ENCODE measurements at places on chromosomes 2 and 18.
A peak's percentile ranks its signal among the peaks of the same experiment; 100 is the strongest.

DNA sequence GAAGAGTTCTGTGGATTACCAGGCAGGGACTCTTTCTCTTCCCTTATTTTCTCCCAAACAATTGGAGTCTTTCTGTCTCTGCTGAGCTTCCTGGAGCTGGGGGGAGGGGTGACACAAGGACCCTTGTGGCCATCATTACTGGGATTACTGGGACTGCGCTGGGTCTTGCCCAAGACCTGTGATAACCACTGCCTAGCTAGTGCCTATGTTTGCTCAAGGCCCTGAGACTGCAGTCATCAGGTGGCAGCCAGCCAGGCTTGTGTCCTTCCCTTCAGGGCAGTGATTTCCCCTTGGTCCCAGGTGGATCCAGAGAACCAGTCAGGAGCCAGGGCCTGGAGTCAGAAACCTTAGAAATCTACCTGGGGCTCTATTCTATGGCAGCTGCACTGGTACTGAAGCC lies 355.6 kb downstream of the PARD3B start:
- DNase-seq = no peak

- no peak for DNase-seq
These were observed 70.3 kb downstream of the VWC2L start for GRCh38 chr2:214481204-214481603.

- no peak for DNase-seq
These were observed 274.6 kb downstream of the LRATD1 start for GRCh38 chr2:14907014-14907612.

DNA sequence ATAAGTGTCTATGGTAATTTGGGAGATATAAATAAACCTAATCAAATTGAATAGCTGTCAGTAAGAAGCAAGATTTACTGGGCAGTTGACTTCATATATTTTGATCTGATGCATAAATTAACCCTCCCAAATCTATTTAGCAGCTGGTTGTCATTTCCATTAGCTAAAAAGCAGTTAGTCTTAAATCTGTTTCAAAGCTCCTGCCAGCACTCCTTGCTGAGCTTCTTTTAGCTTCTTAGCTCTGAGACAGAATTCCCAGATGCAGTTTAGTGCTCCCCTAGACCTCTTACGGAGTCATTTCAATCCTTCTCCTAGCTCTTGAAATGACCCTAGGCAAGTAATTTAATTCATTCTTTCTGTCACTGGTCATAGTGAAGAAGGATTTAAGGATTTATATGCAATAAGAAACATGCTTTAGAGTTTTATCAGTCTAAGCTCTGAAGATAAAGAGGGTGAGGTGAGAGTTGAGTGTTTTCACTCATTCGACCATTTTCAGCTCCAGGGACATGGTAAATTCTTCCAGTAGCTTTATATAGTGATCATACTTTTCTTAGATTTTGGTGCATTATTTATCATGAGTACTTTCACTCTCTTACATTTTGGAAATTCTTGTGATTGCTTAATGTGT lies 98.9 kb downstream of the PHLPP1 start:
- DNase-seq = no peak

DNA sequence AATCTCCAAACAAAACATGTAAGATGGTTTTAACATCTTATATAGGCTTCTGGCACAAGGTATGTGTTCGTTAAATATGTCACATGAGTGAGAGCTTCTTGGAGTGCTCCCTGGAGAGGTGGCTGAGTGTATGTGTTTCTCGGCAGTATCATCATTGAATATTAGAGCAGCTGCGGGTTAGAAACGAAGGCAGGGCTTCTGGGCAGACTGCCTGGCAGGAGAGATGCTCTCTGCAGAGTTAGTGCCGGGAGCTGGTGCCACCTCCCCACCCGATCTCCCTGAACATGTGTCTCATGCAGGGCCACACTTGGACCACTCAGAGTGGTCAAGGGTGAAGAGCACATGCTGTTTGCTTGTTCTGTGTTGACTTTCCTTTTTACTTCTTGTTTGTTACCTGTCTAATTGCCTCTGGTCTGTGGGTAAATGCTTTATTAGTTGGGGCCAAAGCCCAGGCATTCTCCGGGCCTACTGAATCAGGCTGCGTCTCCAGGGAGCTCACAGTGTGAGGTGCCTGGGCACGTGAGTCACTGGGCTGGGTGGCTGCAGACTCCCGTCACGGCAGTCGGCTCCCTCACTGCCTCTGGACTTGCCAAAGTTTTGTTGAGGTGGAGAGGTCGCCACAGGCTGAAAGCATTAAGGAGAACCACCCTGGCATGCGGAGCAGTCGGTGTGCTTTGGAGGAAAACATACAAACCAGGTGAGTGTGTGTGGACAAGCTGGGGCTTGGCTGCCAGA lies 246.6 kb downstream of the FHOD3 start:
- no peak for DNase-seq

GRCh38 chr2:173349287-173349686 lies 5.4 kb upstream of the CDCA7 start:
- DNase-seq = no peak

GRCh38 chr2:43218702-43219382 lies 7.6 kb downstream of the ZFP36L2 start:
- DNase-seq = no peak

- no peak for DNase-seq
These were observed 127.6 kb downstream of the PMAIP1 start for GRCh38 chr18:60027397-60027796.

GRCh38 chr2:12168791-12169388 lies 422.5 kb downstream of the LPIN1 start:
- no peak for DNase-seq

GRCh38 chr18:77557046-77557587 lies 307.5 kb downstream of the GALR1 start:
- no peak for DNase-seq

DNA sequence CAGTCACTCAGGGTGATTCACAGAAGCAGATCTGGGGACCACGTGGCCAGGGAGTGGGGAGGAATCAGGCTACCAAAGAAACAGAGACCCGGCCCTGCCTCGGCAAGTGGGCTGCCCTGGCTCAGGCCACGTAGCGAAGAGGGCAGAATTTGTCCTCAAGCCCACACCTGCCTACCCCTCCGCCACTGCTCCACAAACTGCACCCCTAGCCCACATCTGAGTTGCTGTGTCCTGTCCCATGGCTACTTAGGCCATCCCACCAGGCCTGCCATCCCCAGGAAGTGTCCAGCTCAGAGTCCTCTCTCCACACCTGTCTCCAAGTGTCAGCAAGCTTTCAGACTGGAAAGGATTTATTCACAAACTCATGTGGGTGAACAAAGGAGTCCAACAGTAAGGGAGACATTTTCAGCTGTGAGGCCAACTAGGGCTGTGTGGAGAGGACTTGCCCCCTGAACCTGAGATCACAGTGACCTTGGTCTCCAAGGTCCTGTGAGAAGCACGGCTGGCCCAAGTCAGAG lies 31.7 kb upstream of the ASPRV1 start:
- no peak for DNase-seq

DNA sequence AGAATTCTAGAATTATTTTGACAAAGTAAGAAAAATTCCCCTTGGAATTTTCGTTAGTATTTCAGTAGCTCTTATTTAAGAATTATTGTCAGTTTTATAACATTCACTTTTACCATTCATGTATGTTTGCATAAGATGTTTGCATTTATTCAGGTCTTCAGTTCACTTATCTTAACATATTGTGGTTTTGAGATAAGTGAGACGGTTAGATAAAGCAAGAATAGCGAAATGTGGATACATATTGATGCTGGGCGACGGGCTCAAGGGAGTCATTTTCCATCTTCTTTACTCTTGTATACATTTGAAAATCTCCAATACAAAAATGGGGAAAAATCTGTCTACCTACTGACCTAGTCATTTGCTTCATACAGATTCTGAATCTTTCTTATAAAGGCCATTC lies 156.7 kb upstream of the HDAC4 start:
- no peak for DNase-seq

DNA sequence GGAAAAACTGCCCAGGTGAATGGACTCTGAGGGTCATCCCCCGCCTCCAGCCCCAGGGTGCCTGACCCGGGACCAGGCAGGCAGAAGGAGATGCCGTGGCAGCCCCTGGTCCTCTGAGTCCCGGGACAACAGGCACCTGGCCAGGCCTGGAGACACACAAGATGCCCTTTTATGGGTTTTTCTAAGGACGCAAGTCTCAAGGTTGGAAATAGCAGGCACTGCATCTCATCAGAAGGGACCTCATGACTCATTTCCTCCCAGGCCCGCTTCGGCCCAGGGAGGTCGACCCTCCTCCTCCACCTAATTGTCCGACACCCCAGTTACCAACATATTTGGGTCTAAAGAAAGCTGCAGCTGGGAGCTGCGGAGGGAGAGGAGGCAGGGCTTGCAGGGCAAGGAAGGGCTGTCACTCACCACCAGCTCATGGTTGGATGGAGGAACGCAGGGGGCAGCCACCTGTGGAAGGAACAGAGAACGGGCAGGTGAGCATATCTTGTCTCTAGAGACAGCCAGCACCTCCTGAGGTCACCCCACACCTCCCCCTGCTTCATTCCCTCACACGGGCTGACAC lies 82.9 kb downstream of the TNS1 start:
- DNase-seq = no peak

DNA sequence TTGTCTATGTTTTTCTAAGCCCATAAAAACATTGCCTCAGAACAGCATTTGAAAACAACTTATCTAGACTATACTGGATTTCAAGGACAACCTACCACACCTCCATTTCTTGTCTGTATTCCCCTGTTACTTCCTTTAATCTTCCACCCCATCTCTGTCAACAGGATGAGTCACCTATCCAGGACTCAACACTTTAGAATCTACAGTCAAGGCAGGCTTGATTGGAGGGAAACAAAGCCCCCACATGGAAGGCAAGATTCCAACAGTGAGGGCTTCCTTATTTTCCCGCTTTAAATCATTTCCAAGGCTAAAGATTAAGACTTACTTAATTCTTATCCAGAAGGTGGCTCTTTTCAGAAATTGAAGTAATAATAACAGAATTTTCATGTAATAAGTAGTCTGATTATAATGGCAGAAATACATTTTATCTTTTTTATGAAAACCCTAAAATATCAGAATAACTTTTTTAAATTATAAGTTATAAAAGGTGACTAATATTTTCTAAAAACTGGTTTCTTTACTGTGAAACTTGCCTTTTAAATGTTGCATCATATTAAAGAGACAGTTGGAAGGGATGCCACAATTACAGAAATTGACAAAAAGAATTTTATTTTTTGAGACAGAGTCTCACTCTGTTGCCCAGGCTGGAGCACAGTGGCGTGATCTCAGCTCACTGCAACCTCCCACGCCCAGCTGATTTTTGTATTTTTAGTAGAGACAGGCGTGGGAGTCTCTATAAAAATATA lies 138.7 kb upstream of the CCDC150 start:
- DNase-seq = no peak

DNA sequence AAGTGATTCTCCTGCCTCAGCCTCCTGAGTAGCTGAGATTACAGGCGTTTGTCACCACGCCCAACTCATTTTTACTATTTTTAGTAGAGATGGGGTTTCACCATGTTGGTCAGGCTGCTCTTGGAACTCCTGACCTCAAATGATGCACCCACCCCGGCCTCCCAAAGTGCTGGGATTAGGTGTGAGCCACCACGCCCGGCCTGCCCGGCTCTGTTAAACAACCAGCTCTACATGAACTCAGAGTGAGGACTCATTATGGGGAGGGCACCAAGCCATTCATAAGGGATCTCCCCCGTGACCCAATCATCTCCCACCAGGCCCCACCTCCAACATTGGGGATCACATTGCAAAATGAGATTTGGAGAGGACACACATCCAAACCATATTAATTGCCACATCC lies 8.8 kb downstream of the ATIC start:
- DNase-seq = no peak

- peak; percentile 19 for DNase-seq
These were observed at the start of gene PER2 for GRCh38 chr2:238287737-238288649. Gene PER2 (minus strand): TSS chr2:238288610. CDS start chr2:238277936, 10,674 bp downstream.

GRCh38 chr2:223494496-223494895 lies 107.7 kb downstream of the SCG2 start:
- DNase-seq = no peak

DNA sequence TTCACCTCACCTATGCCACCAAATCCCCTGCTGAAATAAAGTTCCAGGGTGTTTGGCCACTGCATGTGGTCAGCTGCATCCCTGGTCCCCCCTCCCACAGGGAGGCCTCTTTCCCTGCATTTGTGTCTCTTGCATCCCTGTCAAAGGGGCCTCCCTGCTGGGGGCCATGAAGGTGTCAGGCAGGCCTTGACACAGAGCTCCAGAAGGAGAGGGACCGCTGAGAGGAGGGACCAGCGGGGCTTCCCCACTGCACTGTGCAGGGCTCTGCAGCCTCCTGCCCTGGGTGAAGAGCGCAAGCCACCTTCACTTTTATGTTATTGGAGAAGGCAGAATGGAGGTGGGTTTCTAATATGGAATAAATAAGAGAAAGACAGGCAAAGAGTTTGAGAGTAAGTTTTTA lies 230.2 kb downstream of the ANKRD30B start:
- DNase-seq = no peak

DNA sequence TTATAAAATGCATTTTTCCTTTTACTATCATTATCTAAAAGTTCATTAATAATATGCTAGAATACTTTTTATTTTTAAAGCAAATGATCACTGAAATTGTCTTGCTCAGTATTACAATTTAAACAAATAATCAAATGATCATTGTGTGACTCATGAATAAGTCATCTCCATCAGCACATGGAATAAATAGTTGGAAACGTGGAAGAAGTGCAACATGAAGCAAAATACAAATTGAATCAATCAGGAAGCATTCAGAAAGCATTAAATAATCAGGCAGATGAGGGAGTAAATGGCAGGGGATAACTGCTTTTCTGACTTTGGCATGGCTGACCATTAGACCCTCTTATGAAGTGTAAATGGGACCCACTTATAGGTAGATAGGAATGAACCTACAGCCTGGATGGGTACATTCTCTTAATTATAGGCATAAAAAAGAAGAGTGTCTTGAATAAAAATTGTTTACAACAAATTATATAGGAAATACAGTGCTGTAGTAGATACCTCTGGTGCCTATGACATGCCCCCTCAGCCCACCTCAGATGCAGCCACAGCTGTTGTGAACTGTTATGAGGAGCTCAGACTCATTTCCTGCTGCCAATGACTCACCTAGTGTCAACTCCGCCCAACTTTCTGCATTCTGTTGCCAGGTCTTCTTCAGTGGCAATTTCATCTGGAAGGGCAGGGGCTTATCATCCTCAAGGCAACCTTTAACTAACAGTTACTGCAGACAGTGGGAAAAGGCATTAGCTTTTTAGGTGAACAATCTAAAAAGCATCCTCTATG lies 936.0 kb downstream of the TRIB2 start:
- DNase-seq = no peak

- no peak for DNase-seq
These were observed 16.0 kb upstream of the ASXL2 start for GRCh38 chr2:25894135-25894830.

DNA sequence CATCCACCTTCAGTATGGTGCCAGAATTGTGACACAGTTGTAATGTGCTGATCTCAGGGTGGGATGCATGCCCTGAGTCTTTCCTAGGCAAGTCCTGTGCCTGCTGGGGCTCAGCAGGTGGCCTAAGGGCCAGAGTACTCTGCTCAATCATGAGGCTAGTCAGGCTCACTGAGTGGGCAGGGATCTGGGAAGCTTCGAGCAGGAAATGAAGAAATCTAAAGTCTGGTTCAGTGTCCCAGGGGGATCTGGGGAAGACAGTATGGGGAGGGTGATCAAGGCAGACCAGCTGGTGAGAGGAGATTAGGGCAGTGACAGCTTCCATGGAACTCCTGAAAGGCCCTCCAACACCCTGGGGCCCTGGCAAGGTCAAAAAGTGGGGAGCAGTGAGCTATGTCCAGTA lies 8.9 kb upstream of the ANKRD29 start:
- DNase-seq = no peak
